Retinal pigment epithelial cell (primary cell): ENCODE measurements at places on chromosomes 13 and 19.

DNA sequence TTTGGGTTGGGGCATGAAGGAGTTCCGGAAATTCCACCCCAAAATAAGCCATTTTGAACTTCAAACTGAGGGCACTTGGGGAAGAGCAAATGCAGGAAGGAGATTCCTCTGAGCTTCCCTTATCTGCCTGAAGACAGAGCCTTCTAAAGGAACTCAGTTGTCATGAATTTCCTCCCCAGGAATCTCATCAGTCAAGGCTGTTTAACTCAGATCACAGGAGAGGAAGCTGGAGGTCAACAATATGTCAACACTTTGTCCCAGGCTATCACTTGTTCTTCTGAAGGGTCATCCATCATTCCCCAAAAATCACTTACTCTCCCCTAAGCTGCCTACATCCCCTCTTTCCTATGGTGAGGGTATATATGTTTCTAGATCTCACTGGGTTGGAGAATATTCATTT lies 26.0 kb upstream of the CHST8 start:
- no peak for DNase-seq

DNA sequence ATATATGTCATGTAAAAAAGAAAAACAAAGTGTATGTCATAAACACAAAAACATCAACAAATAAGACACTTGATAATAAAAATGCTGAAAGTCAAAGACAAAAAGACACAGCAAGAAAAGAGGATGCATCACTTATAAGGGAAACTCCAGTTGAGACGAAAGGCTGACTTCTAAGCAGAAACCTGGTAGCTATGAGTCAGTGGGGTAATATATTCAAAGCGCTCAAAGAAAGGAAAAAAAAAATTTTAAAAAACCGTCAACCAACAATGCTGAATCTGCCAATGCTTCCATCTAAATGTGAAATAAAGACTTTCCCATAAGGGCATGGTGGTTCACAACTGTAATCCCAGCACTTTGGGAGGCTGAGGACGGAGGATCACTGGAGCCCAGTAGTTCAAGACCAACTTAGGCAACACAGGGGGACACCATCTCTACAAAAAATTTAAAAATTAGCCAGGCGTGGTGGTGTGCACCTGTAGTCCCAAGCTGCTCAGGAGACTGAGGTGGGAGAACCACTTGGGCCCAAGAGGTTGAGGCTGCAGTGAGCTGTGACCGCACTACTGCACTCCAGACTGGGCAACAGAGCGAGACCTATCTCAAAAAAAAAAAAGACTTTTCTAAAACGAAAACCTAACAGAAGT lies 24.0 kb downstream of the USP12 start:
- no peak for DNase-seq

DNA sequence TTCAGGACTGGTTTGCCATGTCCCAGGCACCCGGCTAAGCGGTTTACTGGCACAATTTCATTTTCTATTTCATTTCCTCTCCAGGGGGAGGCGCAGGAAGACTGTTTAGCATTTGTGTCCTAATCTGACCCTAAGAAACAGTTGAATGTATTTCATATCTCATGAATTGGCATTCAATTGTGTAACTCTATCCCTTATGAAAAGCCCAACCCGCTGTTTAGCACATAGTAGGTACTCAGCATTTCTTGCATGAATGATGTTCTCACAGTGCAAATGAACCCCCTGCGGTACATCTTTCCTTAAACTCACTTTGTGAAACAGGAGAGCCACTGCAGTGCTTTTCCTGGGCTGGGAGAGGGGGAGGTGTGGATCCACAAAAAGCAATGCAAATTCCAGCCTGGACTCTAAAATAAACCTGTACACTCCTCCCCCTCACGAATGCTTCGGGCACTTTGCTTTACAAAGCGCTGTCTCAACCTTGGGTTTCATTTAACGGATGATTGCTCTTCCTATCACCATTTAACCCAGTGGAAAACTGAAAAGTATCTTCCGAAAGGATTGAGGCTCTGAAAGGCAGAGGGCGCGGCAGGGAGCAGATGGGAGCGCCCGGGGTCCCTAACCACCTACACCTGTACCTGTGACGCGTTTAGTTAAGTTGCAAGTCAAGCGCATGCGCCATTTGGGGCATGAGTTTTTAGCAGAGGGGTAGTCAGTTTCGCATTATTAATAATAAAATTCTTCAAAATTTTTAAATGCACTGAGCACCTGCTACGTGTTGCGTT lies 1.2 kb upstream of the EEF2 start:
- no peak for DNase-seq

DNA sequence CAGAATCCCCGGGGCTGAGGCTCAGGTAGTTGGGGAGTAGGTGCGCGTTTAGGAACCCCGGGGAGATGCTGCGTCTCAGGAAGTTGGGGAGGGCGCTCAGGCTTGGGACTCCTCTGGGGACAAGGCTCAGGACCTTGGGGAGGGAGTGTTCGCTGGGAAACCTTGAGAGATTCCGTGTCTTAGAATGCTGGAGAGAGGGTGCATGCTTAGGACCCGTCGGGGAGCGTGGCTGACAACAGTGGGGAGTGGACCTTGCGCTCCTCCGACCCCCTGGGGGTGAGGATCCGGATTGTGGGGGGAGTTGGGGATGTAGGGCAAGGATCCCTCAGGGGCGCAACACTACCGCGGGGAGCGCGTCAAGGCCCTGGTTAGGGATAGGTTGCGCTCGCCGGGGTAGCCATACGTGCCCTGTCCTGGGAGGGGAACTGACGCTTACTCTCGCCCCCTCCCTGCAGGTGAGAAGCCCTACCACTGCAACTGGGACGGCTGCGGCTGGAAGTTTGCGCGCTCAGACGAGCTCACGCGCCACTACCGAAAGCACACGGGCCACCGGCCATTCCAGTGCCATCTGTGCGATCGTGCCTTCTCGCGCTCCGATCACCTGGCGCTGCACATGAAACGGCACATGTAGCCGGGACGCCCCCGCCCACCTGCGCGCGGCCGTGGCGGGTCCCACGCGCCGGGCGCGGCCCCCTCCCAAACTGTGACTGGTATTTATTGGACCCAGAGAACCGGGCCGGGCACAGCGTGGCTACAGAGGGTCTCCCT lies 2.0 kb downstream of the KLF2 start:
- no peak for DNase-seq

- no peak for DNase-seq
Measured at GRCh38 chr13:30257468-30258099, 49.8 kb downstream of the KATNAL1 start.

DNA sequence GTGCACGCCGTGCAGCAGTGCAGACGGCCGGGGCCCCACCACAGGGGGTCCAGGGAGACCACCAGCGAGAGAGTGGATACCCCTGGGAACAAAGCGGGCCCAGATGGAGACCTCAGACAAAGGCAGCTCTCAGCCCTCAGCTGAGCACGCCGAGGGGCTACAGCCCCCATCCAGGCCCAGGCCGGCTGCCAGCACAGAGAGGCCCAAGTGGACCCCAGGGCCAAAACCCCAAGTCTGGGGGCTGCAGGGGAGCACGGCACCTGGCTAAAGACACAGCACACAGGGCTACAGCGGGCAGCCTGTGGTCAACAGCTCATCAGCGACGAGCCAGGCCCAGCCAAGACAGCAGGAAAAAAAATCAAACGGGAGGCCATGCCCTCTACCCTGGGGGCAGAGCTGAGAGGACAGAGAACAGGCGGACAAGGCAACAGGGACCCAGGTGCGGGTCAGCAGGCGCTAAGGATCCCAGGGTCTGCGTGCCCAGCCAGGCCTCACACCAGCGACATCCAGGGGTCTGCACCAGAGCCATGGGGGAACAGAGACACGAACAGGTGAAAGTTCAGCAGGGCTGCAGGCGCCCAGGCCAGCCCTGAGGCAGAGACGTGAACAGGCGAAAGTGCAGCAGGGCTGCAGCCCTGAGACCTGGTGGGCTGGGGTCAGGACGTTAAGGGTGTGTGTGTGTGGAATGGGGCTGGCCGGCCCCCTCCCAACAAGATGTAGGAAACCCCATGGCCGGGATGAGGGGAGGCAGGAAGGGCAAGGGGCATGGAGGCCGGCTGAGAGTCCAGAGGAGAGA lies 34.3 kb downstream of the RASA3 start:
- DNase-seq, result no peak

- DNase-seq, result no peak
Measured at GRCh38 chr13:100506600-100507422, 81.8 kb downstream of the GGACT start.

GRCh38 chr13:94992036-94992960 lies 280.0 kb upstream of the SOX21 start:
- no peak for DNase-seq

- DNase-seq, result no peak
Measured at GRCh38 chr13:102132777-102133295, 269.0 kb downstream of the FGF14 start.

GRCh38 chr13:110652764-110653163 lies 37.4 kb downstream of the NAXD start:
- DNase-seq, result no peak

DNA sequence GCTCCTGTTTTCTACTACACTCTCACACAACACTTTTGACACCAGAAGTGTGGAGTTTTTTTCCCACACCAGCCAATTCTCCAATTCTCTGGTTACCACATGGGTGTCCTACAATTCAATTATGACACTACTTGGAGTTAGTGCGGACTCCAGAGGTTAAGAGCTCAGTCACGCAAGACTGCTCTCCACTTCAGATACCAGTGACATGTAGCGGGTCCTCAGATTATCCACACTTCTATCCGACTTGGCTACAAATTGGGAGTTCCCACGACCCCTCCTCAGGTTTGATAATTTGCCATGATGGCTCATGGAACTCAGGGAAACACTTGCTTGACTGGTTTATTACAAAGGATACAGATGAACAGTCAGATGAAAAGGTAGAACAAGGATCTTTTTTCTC lies 32.9 kb downstream of the PAN3 start:
- DNase-seq, result no peak

DNA sequence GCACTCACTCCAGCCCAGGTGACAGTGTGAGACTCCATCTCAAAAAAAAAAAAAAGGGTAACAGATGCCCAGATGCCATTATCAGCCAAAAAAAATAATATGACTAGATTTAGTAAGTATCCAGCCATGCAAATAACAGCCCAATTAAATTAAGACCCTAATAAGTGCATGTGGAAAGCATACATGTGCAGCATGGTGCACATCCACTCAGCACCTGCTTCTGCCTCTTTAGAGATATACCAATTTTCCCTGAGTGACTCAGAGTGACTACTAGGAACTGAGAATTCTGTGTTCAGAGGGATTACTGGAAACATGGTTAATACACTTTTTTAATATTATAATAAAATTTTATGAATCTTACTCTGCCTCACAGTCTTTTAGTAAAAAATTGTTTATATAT lies 29.8 kb upstream of the ZNF675 start:
- no peak for DNase-seq

DNA sequence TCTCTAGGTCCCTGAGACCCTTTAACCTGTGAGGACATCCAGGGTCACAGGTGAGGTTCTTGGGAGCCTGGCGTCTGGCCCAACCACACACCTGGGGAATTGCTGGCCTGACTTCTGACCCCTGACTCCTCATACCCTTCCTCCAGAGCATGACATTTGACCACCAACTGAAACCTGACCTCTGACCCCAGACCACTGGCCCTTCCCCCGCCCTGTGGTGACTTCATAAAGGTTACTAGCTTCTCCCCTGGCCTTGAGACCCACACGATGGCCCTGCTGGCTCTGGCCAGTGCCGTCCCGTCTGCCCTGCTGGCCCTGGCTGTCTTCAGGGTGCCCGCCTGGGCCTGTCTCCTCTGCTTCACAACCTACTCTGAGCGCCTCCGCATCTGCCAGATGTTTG lies at the start of gene SPACA6:
Gene SPACA6 (plus strand): TSS at position 71 of the 400 bp plus-strand sequence. CDS start 197 bp downstream, at position 268.
- DNase-seq, result no peak

DNA sequence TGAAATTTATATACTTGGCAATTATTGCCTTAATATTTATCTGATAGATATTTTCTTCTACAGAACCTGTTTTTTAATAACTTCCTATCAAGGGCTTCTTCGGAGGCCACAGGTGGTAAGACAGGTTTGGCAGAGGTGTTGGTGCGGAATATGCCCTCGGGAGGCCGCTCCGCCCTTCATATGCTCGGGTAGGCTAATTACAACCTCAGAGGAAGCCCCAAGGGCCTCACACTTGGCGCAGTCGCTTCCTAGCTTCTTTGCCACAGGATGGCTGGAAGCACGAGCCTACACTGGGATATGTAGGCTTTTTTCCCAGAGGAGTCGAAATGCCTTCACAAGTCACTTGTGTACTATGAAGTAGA lies 68.8 kb downstream of the LMO7 start:
- no peak for DNase-seq

GRCh38 chr13:79648191-79648590 lies 167.2 kb downstream of the NDFIP2 start:
- no peak for DNase-seq

- no peak for DNase-seq
Measured at GRCh38 chr13:34751492-34751891, 190.6 kb upstream of the NBEA start.

- no peak for DNase-seq
Measured at GRCh38 chr19:17294051-17294891, 9.0 kb downstream of the ABHD8 start.

DNA sequence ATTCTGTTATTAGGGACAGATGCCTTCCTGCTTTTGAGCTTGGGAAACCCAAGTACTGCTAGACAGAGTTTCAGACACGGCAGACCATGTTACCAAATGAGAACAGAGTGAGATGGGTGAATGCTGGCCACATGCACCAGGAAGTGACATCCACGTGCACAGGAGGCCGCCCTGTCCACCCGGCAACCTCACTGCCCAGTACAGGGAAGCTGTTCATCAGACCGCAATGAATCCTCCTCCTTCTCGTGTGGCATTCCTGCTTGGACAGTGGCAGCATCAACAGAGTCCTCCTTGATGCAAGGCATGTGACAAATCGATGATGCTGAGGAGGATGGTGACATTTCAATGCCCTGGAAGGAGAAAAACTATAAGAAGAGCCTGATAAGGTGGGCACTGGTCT lies 191.0 kb upstream of the SOX1 start:
- no peak for DNase-seq

DNA sequence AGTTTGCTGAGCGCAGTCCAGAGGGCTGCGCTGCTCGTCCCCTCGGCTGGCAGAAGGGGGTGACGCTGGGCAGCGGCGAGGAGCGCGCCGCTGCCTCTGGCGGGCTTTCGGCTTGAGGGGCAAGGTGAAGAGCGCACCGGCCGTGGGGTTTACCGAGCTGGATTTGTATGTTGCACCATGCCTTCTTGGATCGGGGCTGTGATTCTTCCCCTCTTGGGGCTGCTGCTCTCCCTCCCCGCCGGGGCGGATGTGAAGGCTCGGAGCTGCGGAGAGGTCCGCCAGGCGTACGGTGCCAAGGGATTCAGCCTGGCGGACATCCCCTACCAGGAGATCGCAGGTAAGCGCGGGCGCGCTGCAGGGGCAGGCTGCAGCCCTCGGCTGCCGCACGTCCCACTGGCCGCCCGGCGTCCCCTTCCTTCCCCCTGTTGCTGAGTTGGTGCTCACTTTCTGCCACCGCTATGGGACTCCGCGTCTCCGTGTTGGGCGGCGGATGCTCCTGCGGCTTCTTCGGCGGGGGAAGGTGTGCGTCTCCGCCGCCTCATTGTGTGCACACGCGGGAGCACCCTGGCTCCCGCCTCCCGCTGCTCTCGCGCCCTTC lies 772 bp downstream of the GPC6 start:
- DNase-seq, result no peak

DNA sequence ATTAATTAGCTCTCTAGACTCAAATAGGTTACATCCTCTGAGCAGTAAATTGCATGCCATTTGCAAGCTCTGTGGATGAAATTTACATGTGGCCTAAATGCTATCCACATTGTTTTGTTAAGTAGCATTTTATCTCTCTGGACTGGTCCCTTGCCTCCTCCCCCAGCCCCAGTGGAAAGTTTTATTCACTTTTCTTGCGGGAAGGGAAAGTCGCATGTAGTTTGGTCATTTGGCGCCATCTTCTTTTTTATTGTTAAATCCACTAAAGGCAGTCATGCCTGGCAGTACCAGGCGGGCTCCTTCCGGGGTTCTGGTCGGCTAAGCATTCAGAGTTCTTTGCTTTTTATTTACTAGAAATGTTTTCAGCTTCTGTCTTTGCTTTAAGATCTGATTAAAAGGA lies 188.7 kb downstream of the TM9SF2 start:
- no peak for DNase-seq
